RWPE2 (cell line): ENCODE measurements at places on chromosomes 11 and 22.

GRCh38 chr11:98411777-98412176, 609.0 kb upstream of the CNTN5 start:
- no peak for DNase-seq

GRCh38 chr11:125373426-125374391, 122.4 kb downstream of the FEZ1 start:
- no peak for DNase-seq

- no peak for DNase-seq
Measured at GRCh38 chr22:28795932-28796856, 4.2 kb downstream of the XBP1 start.

- DNase-seq: no peak
Measured at GRCh38 chr11:119615003-119615881, 113.8 kb downstream of the NECTIN1 start.

- DNase-seq: no peak
Measured at GRCh38 chr11:117020287-117020686, 77.9 kb downstream of the SIK3 start.

DNA sequence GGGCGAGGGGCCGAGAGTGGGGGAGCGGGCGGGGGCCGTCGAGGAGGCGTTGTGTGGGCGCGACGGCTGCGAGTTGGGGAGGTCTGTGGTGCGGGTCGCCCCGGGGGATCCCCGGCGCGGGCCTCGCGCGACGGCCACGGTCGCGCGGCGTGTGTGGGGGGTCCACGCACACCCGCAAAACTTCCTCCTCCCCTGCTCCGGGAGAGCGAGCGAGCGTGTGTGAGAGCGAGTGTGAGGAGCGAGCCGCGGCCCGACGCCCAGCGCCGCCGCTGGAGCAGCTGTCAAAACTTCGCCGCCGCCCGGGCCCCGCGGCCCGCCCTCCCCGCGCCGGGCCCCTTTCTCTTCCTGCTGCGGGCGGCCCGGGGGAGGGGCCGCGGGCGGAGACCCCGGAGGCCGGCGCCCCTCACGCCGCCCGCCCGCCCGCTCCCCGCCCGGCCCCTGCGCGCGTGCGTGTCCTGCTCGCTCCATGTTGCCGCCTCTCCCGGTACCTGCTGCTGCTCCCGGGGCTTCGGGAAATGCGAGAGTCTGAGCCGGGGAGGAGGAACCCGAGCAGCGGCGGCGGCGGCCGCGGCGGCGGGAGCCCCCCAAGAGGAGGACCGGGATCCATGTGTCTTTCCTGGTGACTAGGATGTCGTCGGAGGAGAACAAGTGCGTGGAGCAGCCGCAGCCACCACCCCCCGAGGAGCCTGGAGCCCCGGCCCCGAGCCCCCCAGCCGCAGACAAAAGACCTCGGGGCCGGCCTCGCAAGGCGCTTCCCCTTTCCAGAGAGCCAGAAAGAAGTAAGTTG, 9.0 kb upstream of the CCT8L2 start:
- DNase-seq: no peak

DNA sequence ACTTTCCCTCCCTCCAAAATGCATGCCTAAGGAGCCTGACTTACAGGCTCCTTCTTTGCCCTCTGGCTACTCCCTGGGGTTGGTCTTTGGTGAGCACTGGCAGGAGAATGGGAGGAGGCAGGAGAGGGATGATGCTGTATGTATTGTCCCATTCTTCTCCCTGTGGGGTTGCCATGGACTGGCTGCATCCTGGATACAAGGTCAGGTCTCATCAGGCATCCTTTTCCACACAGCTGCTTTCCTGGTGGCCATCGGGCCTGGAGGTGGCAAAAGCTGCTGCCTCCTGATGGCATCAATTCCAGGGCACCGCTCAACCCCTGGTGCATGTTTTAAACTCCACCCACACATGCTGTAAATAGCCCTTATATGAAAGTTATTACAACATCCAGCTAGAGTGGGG, 257.2 kb downstream of the ETS1 start:
- no peak for DNase-seq

- DNase-seq: no peak
Measured at GRCh38 chr22:37818409-37819104, 4.6 kb upstream of the GALR3 start.

DNA sequence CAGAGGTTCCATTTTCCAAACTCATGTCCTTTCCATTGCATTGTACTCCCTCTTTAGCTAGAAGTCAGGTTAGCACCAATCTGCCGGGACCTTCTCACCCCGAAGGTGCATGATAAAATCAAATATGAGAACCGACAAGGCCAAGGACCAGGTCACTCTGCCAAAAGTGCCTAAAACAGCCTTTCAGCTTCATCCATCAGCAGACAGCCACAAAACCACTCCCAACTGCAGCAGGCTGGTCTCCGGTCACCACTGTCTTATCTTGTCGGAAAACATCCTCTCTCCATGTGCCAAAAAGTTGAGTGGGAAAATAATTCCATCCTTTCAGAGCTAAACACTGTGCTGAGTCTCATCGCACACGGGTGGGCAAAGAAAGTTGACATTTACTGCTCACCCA, 1.4 kb downstream of the PI4KA start:
- no peak for DNase-seq

DNA sequence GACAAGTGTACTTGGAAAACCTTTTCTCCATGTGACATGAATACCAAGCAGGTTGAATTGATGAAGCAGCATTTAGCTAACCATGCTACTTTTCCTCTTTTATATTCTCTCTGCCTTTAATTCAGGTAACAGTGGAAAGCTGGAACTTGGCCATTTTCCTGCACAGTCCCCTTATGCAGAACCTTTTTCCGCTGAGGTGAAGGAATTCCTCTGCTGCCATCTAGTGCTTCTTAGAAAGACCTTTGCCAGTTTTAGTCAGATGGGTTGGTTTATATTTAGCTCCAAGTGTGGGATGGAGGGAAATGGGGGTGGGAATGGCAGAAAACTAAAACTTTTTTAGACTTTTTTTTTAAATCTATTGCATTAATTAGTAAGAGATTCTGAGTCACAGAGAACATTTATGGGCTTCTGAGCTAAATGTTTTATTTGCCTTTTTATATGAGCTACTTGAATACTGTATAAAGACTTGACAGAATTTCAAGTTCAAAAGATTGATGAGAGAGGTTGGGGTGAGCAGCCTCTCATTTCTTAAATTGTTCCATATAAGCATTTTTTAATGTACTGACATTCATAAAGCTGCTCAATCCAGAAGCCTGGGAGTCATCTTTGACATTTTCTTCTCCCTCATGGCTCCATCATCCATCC, 153.9 kb upstream of the ZC3H12C start:
- DNase-seq: no peak
